Activated naive CD4-positive, alpha-beta T cell (primary cell): ENCODE measurements at places on chromosomes 3 and 15.

- no peak for DNase-seq
Measured at GRCh38 chr15:100018191-100018590, 285.0 kb upstream of the LYSMD4 start.

DNA sequence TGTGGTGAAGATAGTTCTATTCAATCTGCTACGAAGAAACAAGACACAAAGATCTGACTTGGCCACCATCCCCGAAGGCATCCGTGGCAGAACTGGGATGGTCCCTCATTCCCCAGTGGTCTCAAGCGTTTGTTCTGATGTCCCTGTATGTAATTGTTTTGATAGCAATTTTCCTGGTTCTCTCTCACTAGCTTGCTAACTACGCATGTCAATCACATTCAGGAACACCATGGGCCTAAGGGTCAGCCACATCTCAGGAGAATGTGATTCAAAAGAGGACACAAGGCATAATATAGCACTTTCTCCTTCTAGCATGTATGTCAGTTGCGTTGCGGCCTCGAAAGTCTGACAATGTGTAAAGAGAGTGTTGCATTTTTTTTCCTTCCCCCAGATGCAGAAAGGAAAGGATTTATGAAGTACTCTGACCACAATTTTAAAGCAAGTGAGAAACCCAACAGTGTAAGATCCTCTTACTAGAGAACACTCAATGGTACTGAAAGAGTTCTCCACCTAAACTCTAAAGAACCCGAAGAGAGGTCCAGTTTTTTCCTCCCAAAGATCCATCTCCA lies 32.0 kb upstream of the TCF12 start:
- no peak for DNase-seq

- no peak for DNase-seq
Measured at GRCh38 chr3:166444336-166444735, 607.1 kb upstream of the BCHE start.

GRCh38 chr3:187767266-187768012 lies 22.2 kb upstream of the BCL6 start:
- DNase-seq, result no peak

GRCh38 chr3:114606336-114606735 lies 312.5 kb downstream of the TIGIT start:
- DNase-seq, result no peak

DNA sequence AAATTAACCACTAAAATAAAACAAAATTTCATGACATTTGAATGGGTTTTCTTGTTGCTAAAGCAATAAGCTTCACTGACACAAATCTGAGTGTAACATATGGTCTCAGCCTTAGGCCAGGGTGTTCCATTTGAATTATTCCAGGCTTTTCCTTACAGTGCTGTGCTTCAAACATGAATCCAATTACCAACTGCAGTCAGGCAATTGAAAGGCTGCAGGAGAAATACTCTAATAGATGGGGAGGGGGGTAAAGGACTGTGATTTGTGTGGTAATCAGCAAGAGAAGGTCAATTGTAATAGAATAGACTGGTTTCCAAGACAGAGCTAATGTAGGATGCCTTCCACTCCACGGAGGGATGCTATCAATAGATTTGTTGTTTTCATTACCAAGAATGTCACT lies 466.7 kb downstream of the C3orf38 start:
- no peak for DNase-seq

- DNase-seq, result peak; percentile 51
Measured at GRCh38 chr15:43777267-43777914, 625 bp upstream of the ELL3 start.

GRCh38 chr3:164533275-164533674 lies 545.0 kb downstream of the SI start:
- no peak for DNase-seq

DNA sequence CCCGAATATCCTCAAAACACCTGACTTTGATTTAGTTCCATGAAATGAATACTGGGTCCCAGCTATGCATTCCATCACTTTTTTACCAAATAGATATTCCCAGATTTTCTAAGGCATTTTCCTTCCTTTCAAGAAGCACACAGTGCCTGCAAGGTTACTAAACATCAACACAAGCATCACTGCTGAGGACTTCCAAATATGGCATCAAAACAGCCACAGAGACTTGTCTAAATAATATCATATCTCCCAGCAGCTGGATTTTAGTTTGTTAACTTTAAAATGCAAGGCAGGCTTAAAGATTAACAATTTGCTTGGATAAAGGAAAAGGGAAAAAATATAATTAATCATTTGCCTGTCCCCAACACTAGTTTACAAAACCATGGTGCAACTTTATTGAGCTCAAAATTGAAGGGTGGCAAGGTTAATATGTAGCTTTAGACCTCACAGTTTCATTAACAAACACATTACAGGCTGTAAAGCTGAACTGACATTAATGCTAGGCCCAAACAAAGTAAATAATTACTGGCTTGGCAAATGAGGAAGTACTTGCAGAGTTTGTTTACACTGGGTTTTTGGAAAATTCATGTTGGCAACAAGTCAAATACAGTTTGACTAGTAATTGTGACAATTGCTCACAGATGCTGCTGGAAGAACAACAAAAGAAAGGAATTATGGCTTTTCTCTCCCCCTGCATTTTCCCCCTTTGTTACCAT lies 401.7 kb upstream of the CDIN1 start:
- DNase-seq, result no peak

GRCh38 chr3:126870608-126871210 lies 112.2 kb upstream of the PLXNA1 start:
- DNase-seq, result no peak

DNA sequence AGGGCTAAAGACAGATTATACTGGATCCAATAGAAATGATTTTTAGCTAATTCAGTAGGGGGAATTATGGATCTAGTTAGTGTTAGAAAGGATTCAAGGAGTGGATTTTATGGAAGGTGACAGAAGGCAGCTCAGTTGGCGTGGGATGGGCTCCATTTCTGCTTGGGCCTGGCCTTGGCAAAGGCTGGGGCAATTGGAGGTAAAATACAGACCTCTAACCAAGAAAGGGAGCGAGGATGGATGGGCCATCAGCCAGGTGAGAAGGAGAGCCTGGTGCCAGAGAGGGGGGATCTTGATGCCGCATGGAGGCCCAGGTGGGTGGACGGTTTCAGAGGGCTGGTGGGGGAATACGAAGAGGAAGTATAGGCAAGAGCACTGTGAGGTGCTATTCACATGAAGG lies 40.7 kb upstream of the TRA2B start:
- DNase-seq, result no peak

- DNase-seq, result no peak
Measured at GRCh38 chr15:64547275-64547674, 86.9 kb downstream of the ZNF609 start.

- DNase-seq, result no peak
Measured at GRCh38 chr15:43293432-43293831, 26.7 kb upstream of the TGM5 start.

GRCh38 chr3:59270921-59271320 lies 221.1 kb upstream of the CFAP20DC start:
- no peak for DNase-seq

DNA sequence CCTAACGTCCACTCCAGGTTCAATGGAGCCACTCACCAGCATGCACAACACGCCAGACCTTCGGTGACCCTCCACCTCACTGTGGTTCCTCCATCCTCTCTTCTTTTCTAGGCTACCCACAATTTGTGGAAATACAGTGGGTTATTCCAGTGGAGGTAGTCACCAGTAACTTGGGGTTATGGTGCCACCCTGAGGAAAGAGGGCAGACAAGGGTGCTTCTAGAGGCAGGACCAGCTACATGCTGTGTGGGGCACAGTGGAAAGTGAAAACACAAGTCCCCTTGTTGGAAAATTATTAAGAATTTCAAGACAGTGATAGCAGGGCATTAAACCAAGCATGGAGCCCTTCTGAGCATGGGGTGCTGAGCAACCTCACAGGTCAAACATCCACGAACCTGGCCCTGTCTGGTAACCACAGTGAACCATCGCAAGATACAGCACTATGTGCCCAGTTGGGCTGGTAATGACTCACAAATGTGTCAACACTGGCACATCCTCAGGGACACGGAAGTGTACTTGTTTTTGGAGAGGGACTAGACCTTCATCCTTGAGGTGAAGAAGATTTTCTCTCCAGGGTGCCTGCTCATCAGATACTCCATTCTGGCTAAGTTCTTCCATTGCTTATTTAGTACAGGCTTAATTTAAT lies 166.7 kb downstream of the STT3B start:
- no peak for DNase-seq

- DNase-seq, result no peak
Measured at GRCh38 chr15:99014803-99015697, 7.5 kb upstream of the PGPEP1L start.

- DNase-seq, result no peak
Measured at GRCh38 chr3:31572236-31573004, 39.7 kb downstream of the STT3B start.

- DNase-seq, result no peak
Measured at GRCh38 chr3:132406587-132406986, 10.7 kb upstream of the DNAJC13 start.

DNA sequence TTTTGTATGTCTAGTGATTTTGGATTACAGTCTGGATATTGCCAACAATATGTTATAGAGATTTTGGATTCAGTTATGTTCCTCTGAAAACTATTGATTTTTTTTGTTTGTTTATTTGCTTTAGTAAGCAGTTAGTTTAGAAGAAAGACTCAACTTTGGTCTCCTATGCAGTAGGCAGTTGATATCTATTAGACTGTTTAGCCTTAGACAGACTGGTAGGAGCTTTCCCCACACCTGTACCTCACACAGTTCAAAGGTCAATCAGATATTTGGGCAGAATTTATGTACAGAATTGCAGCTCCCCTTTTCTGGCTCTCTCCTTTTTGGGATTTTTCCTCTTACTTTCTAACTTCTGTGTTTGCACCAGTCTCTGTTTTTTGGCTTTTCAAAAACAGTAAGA lies 42.3 kb downstream of the IL20RB start:
- no peak for DNase-seq
